ENCODE measurements at places on chromosomes 2 and 18.

DNA sequence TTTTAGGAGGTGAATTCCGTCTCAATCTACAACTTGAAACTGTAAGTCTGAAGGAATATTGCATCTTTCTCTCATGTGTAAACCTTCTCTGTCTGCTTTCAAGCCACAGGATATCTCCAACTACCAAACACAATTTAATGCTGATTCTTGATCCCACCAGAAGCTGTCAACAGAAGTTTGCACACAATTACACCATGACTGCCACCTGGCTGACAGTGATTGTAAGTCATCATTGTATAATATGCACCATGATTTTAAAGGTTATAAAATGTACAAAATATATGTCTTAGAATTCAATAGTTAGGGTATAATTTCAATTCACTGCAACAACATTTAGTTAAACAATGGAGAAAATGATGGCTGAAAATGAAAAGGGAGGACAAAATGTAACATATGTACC lies 18.4 kb downstream of the PREPL start:
- DNase-seq: no peak

GRCh38 chr2:239943991-239944631 lies 81.0 kb downstream of the NDUFA10 start:
- DNase-seq: peak; percentile 59

GRCh38 chr2:105581555-105581944 lies 163.2 kb upstream of the NCK2 start:
- no peak for DNase-seq

GRCh38 chr2:190119257-190119656 lies 56.7 kb upstream of the MSTN start:
- DNase-seq: peak; percentile 22

- DNase-seq: no peak
Observed at GRCh38 chr2:63837036-63837594, 4.6 kb upstream of the UGP2 start.

DNA sequence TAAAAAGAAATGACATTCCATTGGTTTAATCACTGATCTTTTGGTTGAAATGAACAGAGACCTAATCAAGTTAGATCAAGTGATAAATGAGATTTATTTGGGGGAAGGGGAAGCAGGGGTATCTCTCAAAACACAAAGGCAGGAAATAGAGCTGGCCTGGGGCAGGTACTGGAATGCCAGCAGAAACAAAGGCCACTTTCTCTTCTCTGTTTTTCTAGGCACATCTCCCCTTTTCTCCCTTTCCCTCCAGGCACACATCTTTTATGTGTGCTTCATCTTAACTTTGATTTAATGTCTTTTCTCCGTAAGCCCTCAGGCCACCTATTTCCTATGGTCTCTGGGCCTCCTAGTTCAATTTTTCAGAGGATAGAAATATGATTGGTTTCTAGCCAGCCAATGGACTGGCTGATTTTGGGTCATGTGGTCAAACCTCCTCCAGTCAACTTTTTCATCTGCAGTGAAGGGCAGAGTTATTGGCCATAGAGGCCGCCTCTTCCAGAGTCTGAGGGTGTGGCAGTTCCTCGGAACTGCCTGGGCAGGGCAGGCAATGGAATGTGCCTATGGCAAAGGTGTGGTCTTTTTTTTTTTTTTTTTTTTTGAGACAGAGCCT lies 58.9 kb upstream of the FAM136A start:
- no peak for DNase-seq

DNA sequence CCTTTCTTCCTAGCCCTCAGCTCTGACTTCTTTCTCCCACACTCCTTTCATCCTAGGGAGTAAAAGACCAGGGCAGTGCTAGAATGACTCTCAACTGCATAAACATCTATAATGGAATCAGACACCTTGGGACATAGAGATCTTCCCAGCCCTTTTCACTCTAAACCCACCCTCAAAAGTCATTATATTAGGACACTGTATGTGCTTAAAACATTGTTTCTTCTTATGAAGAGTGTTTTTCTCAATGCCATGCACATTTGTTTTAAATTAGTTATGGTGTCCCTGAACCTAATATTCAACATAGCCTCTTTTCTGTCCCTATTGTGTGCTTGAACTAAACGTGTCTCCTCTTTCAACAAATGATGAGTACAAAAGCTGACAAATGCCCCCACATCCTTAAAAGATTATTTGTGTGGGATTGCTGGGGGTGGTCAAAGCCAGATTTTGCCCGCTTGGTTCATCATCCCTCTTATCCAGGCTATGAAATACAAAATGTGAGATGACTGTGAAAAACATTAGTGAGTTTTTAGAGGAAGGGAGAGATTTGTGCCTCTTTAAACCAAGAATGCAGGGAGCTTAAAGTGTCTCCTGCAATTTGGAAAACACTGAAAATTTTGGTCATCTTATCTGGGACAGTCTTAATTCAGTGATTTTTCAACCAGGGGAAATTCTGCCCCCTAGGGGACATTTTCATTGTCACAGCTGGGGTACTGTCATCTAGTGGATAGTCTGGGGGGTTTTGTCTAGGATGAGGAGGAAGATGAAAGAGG lies 29.0 kb downstream of the SERPINB5 start:
- DNase-seq: no peak

DNA sequence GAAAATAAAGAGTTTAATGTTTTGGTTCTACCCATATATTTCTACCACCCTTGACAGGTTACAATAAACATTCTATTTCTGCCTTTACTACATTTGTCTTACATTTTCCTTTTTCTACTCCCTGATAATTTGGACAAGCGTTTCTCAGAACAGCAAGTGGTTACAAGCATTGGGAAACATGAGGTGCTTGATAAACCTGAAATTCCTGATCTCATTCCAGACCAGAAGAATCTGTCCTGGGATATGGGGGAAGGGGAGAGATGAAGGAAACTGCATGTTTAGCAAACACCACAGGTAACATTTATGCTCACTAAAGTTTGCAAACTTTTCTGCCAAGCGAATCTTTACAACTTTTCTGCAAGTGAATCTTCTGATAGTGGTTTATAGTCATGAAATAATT lies 28.3 kb upstream of the DSC1 start:
- no peak for DNase-seq

DNA sequence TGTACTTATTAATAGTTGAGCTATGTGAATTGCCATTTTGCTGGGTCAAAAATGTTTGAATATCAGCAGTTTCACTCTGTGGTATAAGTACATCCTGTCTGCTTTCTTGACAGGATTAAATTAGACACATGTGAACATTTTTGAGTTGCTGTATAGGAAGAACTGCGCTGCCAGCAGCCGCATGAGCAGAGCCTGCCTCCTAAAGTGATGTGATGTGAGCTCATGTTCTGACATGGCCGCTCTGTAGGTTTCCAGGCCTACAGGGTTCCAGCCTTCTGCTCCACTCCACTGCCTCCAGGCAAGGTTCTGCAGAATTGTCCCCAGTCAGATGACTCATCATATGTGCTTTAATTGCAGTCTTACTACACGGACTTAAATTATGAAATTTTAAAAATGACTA lies 119.7 kb upstream of the NFATC1 start:
- peak; percentile 52 for DNase-seq
